Stimulated activated CD4-positive, alpha-beta T cell treated with anti-CD3 and anti-CD28 coated beads, Interleukin-15, amount 100 ng/mL, for 1 hour (primary cell): ENCODE measurements at places on chromosomes 11 and 22.

- no peak for DNase-seq
These were observed 80.1 kb upstream of the BIRC3 start for GRCh38 chr11:102237096-102237735.

DNA sequence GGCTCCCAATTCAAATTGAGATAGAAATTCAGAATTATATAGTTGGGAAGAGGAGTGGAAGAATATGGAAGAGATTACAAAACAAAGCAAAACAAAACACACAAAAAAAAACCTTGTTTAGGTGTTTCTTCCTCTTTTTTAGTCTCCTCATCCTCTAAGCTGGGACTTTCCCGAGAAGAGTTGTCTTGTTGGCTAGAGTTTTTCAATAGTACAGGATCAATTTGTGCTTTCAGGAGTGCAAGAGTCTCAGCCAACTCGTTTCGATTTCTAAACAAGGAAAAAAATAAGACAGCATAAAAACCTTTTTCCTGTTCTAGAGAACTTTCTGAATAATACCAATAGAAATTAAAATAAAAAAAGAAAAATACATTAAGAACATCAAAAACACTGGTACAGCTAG lies 87.8 kb upstream of the CLNS1A start:
- no peak for DNase-seq

- DNase-seq = no peak
These were observed 5.7 kb upstream of the PLAAT3 start for GRCh38 chr11:63619967-63620366.

DNA sequence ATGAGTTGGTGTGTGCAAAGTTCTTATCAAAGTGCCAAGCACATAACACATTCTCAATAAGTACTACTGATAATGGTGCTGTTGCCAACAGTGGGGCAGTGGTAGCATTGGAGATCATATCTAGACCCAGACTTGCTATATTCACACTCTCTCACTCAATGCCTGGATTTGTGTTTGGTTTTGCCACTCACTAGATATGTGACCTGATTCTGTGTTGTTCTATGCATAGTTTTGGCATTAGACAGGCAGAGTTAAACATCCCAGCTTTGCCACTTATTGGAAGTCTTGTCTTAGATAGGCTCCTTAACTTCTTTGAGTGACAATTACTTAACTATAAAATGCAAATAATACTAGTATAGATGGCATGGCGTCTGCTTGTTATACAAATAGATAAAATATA lies 642.6 kb upstream of the CCDC179 start:
- no peak for DNase-seq

DNA sequence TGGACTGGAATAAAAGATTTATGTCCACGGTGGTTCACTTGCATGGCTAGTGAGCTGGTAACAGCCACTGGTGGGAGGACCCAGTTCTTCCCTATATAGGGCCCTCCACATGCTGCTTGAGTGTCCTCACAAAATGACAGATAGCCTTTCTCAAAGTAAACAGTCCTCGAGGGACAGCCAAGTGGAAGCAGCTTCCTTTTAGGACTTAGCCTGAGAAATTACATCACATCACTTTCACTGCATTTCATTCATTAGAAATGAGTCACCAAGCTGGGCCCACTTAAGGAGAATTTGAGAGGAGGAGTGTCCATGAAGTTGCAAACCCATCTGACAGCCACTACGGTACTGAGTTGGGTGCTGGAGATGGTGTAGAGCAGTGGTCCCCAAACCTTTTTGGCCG lies 7.0 kb downstream of the ISX start:
- no peak for DNase-seq
